Hypothalamus (tissue), 51 donors: ENCODE measurements at places on chromosomes 4 and X.

- no peak for DNase-seq
Measured at GRCh38 chr4:158374318-158374717, 147.4 kb upstream of the RXFP1 start.

DNA sequence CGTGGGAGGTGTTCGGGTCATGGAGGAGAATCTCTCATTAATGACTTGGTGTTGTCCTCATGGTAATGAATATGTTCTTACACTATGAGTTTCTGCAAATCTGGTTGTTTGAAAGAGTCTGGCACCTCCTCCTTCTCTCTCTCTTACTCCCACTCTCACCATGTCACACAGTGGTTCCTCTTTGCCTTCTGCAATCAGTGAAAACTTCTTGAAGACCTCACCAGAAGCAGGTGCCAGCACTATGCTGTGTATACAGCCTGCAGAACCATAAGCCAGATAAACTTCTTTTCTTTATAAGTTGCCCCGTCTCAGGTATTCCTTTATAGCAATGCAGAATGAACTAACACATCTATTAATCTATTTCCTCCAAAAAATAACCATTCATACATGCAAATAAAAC is 275.0 kb downstream of the ANTXR2 start:
- DNase-seq: no peak

DNA sequence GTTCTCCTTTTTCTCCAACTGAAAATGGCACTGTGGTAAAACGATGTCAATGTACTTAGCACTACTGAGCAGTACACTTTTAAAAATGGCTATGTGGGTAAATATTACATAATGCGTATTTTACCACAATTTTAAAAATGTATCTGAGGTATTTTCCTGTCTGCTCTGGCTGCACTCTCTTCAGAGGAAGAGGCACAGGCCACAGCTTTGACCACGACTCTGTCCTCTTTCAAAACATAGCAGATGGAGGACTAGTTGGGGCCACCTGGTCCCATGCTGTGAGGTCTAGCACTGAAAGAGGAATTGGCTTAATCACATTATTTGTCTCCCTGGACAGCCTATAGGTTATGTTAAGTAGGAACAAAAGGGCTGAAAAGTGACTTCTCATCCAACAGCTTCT is 5.2 kb downstream of the KCNE5 start:
- DNase-seq: no peak

GRCh38 chr4:73735231-73735630 is 5.1 kb upstream of the CXCL8 start:
- DNase-seq: no peak

- DNase-seq: no peak
Measured at GRCh38 chr4:184310881-184311709, 93.4 kb upstream of the ENPP6 start.

DNA sequence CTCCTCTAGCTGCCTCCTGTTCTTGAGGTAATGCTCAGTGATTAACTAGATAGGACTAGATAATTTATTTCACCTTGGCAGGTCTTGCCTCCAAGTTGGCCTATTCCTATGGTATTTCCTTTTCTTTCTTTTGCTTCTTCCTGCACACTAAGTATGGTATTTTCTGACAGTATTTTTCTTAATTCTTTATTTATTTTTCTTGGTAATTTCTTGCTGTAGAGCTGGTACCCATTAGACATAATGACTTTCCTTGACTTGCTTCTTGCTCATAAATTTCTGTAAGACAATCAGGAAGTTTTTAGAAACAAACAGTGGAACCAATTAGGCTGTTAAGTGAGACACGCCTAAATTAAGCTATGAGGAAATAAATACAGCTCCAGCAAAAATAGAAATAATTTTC is 9.5 kb downstream of the RAB9A start:
- no peak for DNase-seq

DNA sequence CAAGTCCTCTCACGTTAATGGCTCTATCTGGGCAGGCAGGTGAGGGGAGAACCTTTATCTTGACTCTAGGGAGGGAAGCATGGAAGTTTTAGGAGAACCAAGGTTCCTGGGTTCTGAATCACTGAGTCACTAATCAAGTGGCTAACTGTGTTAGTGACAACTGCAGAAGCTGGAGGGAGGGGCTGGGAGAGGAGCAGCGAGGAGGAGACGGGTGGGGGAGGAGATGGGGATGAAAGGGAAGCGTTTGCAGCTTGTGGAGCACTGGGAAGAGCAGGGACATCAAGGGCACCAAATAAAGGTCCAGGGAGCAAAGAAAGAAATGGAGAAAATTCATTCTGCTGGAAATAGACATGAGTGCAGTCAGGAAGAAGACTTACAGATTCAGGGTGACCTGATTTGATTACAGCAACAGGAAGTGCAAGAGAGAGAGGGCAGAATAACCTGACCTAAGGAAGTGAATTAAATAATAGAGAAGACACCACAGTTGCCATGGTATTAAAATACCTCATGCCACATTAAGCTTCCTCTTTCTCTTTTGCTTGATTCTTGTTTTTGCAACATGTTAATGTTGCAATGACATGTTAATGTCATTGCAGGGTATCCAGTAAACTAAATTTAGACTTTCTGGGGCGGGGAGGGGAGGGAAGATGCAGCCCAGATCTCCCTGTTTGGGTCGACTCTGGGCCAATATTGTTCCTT is 4.5 kb upstream of the SETD7 start:
- DNase-seq: no peak

DNA sequence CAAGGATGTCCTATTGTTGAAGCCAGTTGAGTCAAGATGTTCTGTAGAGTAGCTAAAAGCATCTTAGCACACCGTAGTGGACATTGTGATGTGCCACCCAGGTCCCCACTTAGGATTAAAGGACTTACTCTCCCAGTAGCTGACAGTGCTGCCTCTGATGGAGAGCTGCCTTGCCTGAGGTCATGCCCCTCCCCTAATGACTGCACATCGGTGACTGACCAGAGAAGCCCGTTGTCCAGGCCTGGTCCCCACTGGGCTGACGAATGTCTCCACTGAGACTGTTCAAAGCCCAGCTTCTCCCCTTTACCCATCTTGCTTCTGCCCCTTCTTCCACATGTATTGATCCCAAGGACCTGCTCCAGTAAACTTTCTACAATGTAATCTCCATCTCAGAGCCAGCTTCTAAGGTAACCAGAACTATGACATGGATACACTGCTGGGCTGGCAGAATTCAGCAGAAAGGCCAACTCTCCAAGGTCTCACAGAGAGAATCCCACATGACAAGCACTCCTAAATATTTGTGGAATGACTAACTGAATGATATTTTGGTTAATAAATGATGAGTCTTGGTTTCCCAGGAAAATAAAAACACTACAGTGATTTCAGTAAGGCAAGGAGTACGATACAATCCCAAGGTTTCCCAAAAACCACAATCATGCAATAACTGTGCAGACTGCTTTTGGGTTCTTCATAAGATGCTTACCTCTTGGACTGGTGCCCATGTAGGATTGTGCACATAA is 82.4 kb upstream of the TMEM150C start:
- DNase-seq: no peak

- no peak for DNase-seq
Measured at GRCh38 chrX:154046031-154046781, 26.5 kb upstream of the IRAK1 start.

GRCh38 chr4:6916587-6917460 is 7.2 kb downstream of the TBC1D14 start:
- no peak for DNase-seq

DNA sequence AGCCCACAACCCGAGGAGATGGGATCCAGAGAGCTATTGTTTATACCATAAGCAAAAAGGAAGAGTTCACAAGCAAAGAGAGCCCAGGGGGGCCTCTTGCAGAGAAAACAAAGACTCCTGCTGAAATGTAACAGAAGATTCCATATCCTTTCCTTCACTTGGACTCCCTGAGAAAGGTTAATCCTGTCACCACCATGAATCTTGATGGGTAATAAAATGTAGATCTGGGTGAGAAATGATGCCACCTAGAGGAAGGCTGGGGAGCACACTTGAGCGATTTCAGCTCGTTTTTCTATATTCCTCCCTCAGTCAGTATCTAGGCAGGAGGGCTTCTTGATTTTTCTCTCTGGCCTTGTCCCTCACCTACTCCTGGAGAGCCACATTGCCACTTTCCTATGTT is 10.2 kb upstream of the KCNE5 start:
- DNase-seq: no peak

DNA sequence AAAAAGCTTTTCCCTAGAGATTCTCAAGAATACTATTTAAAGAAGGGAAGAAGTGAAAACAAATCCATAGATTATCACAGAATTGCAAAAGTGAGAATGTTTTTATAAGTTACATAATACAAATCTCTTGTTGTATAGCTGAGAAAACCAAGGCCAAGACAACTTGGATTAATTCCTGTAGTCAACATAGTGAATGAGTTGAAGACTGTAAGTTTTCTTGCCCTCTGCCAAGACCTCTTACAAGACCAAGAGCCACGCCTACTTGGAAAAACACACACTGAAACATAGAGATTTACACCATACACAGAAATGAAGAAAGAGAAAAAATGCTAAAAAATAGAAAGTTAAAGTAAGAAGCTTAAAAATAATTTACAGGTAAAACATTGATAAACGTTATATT is 2024.0 kb downstream of the PCDH7 start:
- no peak for DNase-seq

DNA sequence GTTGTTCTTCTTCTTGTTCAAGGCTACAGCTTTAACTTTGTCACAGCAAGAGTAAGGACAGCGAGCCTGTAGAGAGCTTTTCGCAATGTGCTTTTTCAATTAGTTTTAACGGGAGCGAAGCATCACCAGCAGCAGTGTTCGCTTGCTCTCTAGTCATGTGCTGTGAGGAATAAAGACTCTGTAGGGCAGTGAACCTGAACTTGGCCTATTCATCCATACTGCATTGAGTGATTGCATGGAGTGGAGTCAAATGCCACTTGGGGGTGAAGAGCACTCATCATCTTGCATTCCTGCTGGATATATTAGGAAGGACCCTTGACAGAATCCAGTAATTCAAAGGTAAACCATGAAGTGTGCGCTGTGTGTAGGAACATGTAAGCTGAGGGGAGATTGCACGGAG is 240.0 kb downstream of the FRMPD4 start:
- DNase-seq: no peak

DNA sequence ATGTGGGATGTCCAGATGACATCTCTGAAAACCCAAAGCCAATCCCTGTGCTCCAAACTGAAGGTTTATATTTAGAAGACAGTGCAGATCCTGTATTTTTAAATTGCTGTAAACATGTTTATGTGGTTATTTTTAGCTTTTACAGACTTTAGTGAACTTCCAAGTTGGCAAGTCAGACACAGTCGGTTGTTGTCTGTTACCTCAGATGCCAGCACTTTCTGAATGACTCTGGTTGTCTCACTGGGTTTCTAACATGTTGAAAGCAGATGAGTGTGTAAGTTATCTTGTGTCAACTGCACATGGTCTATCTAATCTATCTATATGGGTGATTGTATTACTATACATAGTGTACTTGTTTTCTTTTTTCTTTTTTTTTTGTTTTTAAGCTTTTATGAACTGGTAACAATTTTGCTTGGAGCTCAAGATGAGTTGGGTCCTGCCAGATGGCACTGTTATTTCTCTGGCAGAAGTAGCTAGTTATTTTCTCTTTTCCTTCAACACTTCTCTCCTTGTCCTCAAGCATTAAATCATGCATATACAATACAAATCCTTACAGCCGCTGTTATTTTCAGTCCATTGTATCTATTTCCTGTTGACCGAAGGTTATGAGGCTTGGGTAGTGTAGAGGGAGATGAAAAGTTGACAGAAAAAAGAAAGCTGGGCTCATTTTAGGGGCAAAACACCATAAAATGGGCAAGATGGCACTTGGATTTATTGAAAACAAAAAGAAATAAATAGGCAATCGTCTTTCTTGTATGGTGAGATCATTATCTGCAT is 66.3 kb downstream of the GAB1 start:
- DNase-seq: no peak

- no peak for DNase-seq
Measured at GRCh38 chrX:43964936-43965335, 8.3 kb downstream of the NDP start.

GRCh38 chrX:45762699-45763647 is 562.3 kb upstream of the DIPK2B start:
- DNase-seq: no peak

GRCh38 chr4:182738283-182739047 is 178.7 kb downstream of the DCTD start:
- DNase-seq: no peak

DNA sequence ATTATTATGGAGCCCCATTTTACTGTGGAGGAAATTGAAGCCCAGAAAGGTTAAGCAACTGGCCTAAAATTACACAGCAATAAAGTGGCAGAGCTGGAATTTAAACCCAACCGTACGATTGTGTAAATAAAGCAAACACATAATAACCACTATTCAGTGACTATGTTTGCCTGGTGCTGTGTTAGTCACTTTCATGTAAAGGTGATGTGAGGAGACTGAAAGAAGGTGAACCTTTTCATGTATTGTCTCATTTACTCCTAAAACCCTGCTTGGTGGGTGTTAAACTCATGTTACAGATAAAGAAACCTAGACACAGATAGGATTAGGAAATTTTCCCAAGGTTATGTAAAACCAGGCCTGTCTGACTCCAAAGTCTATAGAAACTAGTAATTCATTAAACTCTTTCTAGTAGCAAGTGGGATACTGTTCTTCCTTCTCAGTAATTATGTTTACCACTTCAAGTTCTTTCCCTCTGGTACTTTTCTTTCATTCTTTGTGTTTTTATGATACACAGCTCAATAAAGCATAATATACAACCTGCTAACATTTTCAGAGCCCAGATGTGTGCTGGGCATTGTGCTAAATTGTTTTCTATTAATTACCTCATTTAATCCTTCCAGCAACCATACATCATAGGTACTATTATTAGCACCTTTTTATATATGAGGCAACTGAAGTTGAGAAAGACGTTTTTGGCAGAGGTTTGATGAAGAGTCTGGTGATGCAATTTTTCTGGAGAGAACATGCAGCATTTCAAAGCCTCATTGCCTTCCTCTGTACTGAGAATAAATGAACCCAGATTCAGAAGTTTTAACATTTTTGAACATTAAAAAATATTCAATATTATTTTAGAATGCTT is 202.7 kb downstream of the SPRY1 start:
- DNase-seq: no peak

DNA sequence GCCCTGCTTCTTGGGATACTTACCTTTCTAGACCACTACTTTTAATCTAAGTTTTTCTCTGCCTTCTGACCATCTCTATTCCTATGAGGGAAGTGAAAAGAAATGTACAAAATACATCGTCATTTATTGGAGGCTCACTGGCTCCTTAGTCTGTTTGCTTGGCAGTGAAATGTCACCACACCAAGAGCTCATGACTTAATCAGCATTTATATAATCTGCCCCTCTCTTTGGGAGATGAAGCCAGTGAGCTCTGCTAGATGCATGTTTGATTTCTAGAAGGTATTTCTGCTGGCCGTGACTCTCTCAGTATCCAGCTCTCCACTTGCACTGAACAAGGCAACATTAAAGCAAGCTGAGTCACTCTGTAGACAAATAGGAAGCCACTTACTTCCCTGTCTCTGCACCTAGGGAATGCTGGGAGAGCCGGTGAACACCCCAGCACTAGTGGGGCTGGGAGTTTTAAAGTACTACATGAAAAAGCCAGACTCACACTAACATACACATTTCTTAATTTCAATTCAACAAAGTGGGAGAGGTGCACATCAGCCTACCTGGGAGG is 79.1 kb downstream of the MID1IP1 start:
- no peak for DNase-seq

GRCh38 chr4:5660185-5660584 is 48.2 kb downstream of the EVC2 start:
- no peak for DNase-seq
